Midbrain (tissue), 1 donor: ENCODE measurements at places on chromosomes 13 and 19.

DNA sequence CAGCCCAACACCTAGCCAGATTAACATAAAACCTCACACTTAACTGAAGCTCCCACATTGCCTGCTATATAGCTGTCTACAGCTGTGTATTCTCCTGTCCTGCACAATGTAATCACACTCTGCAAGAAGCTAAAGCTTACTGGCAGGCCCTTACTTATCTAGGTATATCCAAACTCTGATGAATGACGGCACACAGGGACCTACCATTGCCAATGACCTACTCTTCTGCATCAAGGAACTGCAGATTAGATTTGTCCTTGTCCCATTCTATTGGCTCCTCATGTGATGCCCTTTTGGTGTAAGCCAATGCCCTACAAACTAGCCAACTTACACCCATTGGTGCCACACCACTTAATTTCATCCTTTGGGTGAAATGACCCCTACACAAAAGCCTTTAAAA lies 26.4 kb downstream of the ZNF45 start:
- DNase-seq, result no peak

DNA sequence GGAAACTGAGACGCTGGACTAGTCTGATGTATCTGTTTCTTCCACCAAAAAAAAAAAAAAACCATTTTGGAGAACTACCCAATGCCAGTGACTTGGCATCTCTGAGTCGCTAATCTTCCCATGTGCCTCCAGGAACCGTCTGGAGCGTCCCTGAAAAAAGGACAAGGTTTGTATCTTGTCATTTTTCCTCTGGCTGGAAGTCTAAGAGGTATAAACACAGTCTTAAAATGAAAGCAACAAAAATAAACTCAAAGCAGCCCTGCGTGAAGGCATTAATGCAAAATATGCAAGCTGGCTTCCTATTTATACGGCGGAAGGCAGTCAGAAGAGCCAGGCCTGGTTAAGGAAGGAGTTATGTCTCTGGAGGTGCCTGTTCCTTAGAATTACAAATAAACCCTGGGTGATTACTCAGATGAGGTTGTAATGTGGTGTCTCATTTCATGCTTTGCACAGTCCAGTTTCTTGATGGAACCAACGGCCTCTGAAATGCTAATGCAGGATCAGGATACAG lies 20.3 kb downstream of the ACTN4 start:
- DNase-seq, result no peak

- DNase-seq, result no peak
These were observed at the start of gene PRKCG for GRCh38 chr19:53881482-53882390. PRKCG (plus strand) TSS chr19:53882197; CDS start chr19:53882495, 298 bp downstream.

DNA sequence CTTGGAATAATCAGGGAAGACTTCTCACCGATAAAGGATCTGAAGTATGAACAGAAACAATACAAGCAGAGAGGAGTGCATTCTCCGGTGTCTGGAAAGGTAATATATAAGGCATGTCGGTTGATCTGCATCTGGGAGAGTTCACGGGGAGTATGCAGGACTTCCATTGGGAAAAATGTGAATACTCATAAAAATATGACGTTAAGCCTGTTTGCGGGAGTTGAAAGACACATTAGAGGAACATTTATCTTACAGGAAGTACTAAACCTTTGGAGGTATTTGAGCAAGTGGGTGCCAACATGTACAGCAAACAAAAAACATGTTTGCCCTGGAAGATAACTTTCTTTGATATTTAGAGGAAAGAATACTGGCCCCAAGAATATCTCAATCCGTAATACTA lies 286.8 kb downstream of the SLITRK6 start:
- DNase-seq, result no peak
